ENCODE measurements at places on chromosomes 7 and 10.

DNA sequence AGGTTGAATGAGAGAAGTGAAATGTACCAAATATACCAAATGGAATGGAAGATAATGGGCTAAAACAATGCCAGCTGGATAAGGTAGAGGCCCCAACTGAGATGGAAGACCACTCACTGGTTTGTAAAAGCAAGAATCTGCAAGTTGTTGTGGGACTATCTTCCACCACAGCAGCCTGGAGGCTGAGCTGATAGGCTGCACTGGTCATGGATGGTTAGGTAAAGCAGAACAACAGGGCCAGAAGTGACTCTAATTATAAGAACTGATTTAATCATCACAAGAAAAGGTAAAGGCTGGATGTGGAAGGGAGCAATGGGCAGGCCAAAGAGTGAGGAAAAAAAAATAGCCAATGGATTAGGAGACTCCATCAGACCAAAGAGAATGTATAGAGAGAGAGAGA, 11.8 kb downstream of the TFEC start:
- DNase-seq: no peak

DNA sequence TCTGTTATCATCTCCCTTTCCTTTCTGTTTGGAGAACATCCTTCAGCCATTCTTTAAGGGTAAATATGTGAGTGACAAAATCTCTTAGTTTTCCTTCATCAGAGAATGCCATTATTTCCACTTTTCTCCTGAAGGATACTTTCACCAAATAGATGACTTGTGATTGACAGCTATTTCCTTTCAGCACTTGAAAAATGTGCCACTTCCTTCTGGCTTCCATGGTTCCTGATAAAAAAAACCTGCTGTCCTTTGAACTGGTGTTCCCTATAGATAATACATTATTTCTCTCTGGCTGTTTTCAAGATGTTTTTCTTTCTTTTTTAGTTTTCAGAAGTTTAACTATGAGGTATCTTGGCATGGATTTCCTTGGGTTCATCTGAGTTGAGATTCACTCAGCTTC, 79.7 kb downstream of the TBXAS1 start:
- no peak for DNase-seq

- no peak for DNase-seq
Measured at GRCh38 chr7:158633055-158633956, 45.7 kb upstream of the PTPRN2 start.

GRCh38 chr10:120643351-120643750, 186.3 kb downstream of the PLPP4 start:
- no peak for DNase-seq

- DNase-seq: no peak
Measured at GRCh38 chr7:18337048-18337809, 158.3 kb upstream of the HDAC9 start.

DNA sequence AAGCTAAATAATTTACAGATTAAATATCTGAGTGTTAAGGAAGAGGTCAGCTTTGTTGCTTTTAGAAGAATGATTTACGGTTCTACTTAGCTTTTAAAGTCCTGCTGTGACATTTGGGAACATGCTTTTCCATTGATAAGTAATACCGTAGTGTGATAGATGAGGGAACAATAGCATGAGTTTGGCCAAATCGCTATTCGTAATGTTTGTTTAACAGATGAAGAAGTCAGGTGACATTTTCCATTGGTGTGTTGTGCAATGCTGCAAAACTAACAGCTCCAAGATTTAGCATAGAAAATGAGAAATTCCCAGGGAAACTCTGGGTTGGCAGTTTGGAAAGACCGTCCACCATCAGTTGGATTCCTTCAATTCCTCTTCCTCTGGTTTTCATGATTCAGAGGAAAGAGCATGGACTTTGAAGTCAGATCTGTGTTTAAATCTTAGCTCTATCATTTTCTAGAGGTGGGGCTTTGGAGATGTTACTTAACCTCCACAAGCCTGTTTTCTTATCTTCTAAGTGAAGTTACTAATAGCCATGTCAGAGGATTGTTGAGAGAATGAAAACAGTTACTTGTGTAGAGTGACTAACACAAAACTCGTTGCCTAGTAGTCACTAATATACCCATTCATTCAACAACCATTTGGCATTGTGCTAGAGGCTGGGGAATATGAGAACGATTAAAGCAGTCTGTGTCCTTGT, 140.4 kb upstream of the BMPER start:
- no peak for DNase-seq

GRCh38 chr7:149209518-149210269, 14.3 kb downstream of the ZNF282 start:
- peak; percentile 60 for DNase-seq

GRCh38 chr7:121515229-121515628, 119.1 kb upstream of the FAM3C start:
- DNase-seq: no peak

DNA sequence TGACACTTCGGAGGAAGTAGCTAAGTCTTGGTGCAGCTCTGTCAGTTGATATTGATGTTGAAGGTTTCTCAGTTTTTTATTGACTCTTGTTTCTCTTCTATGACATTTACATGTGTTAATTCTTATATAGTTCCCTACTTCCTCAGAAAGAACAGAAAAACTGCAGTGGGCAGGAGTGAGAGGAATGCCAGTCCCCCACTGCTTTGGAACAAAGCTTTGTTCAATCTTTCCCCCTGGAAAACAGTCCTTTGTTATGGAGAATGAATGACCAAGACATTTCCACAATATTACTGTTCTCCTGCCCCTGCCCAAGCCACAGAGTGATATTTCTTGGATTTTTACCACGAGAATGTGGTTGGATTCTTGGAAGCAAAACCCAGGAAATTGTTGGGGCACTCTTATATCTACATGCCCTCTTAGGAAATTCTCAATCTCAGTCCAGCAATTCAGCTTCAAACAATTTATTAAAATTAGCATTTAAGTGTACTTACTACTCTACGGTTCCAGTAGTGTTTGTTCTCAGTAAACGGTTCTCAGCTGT, 258.0 kb upstream of the KCND2 start:
- no peak for DNase-seq

DNA sequence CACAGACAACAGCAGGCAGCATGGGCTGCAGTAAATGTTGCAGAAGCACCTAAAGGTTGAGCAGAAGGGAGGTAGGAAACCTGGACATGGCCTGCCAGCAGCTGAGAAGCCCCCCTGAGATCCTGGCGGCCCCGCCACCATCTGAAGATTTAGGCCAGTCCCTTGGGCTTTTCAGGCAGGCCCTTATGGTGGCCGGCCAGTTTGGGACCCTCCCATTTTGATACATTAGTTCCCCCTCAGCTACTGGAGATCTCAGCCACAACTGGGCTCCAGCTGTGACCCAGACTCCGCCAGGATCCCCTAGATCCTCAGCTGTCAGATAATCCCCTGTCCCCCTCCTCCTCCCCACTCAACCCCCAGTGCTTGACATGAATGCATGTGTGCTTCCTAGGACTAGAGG, 34.4 kb downstream of the ZNF783 start:
- DNase-seq: no peak

GRCh38 chr7:123004931-123005330, 9.4 kb upstream of the TAS2R16 start:
- no peak for DNase-seq

DNA sequence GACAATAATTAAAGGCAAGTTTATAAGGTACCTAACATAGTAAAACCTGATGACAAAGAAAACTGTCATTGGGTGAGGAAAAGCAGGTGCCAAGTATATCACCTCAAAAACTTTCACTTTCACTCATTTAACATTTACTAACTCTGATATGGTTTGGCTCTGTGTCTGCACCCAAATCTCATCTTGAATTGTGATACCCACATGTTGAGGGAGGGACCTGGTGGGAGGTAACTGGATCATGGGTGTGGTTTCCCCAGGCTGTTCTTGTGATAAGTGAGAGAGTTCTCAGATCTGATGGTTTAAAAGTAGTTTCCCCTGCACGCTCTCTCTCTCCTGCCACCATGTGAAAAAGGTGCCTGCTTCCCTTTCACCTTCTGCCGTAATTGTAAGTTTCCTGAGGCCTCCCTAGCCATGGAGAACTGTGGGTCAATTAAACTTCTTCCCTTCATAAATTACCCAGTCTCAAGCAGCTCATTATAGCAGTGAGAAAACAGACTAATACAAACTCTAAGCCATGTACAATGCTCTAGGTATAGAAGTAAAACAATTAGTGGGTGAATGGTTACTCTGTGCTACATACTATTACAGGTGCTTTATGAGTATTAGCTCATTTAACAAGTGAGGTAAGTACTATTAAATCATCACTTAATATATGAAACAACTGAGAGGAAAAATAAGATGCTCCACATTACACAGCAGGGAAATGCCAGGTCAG, 199.0 kb downstream of the CHCHD3 start:
- no peak for DNase-seq

GRCh38 chr10:121994429-121994941, 5.5 kb downstream of the TACC2 start:
- peak; percentile 23 for DNase-seq

DNA sequence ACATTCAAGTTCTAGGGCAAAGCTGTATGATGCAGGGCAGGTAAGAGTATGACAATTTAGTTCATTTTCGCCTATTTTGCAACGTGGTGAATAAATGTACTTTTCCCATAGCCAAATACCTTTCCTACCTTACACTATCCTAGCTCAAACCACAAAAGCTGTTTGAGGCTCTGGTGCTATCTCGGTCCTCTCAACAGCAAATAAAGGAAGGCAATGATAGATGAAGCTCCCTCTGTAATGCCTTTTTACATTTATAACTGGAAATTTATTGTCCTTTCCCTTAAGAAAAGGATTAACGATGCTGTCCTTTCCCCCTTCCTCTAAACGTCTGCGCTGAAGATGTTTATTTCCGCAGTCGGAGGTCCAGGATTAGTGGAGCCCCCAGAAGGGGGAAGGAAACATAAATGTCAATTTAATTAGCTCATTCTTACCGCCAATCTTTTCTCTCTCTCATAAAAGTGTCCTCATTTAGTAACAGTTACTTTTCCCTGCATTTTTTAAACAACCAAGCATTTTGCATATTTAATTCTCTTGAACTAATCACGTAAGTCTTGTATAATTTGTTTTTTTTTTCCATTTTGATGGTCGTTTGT, 114.6 kb downstream of the PIP4K2A start:
- no peak for DNase-seq

DNA sequence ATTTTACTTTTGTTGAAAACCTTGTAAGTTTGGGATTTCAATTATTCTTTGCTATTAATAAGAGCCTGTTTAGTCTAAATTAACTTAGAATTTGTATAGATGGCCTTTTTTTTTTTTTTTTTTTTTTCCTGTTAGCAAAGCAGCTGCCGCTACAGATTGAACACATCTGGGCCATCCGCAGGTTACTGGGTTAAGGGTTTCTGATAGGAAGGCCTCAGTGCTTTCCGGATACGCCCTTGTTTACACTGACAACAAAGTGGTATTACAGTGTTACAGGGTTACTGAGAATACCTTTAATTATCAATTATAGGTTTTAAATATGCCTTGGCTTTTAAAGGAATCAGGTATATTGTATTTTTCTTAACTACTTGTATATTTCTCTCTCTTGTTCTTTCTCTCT, 76.8 kb downstream of the PTN start:
- DNase-seq: no peak

DNA sequence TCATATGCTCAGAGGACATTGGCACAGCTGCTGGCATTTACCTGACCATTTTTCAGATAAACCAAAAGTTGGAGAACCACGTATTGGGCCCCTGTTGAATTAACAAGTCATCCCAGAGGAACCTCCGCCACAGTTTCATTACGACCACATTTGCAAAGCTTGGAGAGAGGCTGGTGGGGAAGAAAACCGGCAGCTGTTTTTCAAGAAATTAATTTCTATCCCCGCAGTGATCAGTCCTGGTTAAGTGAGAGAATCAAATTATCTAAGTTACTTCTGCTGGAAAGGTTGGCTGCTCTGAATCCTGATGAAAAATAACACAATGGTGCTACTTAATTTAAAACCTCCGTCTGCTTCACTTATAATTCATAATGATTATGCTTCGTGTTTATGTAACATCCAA, 737.1 kb upstream of the AUTS2 start:
- no peak for DNase-seq

- no peak for DNase-seq
Measured at GRCh38 chr7:22845221-22845834, 22.7 kb upstream of the TOMM7 start.

DNA sequence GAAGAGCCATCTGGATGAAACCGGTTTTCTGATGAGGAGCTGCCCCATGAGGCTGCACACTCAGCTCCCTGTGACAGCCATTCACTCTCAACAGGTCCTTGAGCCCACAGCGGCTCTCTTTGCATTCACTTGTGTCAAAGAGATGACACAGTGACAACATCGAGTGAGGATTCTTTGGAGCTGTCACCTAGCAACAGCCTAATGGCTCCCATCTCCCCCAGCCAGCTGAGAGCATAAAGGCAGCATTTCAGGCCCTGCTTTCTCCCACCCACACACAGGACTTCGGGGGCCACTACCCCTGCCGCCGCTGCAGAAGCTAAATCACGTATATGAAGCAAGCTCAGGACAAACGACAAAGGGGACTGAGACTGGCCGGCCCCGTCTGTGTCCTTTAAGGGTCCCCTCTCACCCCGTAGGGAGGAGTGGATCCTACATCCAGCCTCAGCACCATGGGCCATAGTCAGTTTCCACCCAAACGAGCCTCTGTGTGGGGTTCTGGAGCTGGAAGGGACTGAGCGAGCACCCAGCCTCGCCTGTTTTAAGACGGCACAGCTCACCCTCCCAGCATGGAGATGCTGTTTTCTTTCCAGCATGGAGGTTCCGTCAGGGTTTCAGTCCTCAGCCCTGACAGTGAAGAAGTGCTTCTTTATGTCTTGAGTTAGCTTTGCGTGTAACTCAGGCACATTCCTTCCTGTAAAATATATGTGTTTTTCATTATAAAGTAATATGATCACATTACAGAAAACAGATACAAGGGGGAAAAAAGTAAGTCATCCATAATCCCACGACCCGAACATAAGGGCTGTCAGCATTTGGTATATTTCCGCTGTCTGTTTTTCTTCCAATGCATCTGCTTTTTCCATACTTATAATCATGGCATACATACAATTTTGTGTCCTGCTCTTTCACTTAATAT, 4.9 kb downstream of the CPA4 start:
- peak; percentile 16 for DNase-seq

DNA sequence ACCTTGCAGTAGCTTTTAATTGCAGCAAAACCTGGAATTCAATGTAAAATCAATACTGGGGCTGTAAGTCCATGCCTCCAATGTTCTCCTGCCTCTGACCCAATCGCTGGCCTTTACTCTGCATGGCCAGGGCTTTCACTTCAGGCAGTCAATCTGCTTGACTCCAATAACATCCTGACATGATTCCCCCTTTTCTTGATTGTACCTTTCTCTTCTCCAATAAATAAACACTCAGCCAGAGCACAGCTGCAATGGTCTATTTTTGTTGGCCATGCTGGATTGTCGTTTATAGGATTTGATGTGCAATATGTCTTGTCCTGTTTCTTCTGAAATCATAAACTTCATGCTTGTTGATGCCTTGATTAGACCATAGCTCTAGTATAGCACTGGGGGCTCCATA, 97.8 kb upstream of the COL1A2 start:
- no peak for DNase-seq

GRCh38 chr10:34250722-34251121, 564.4 kb downstream of the PARD3 start:
- DNase-seq: no peak

DNA sequence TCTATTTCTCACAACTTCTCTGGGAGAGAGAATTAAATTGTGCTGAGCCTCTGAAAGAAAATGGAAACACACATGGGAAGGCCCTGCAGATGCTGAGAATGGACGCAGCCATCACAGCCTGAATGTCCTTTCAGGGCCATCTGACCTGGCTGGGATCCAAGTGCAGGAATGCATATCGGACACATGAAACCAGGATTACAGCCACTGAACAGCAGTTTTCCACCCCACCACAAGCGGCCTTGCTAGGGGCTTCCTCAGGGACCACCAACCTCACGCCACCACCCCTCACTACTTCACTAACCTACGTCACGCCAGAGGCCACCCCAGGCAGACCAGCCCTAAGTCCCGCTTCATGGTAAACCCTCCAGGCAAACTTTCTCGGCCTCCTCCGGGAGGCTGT, 103.3 kb downstream of the DIP2C start:
- no peak for DNase-seq

Data from nephron progenitor cell (in vitro differentiated cells).